ENCODE measurements at places on chromosomes 4 and X.

DNA sequence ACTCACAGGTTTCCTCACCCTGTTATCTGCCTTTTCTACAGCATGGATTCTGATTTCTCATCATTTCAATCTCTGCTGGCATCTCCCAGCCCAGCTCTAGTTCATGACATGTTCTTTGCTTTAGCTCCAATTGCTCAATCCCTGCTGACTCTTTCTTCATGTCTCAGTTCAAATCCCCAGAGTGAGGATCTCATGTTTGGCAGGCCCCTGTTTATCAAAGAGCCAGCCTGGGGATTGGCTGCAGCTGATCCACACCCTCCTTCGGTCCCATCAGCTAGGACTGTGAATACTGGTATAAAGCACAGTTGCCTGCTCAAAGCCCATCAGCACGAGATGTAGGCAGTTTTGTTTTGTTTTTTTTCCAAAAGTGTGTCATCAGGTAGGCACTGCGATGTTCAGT, 14.4 kb upstream of the CC2D2A start:
- DNase-seq, result peak; percentile 89

DNA sequence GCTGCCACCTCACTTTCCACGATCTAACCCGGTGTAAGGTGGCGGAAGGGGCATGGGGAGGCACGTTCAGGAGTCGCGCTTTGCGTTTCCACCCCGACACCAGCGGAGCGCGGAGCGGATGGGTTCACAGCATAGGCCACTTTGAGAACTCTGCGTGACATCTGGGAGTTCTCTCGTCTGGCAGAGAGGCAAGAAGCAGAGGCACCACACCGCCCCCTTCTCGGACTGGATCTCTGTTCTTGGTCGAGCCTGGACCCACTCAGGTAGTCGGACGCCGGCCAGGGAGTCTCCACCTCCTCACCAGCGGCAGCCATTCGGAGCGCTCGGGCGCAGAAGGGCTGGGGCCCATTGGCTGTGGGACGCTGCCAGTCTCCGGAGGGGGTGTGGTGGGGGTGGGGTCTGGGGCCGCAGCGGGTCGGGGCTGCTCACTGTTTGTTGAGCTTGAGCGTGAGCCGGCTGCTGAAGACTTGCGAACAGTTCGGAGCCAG, at the start of gene DACH2:
TSS of gene DACH2 (plus strand) at position 428 of the 488 bp plus-strand sequence.
- DNase-seq, result peak; percentile 16

- peak; percentile 66 for DNase-seq
These were observed 558.9 kb downstream of the SPOCK3 start for GRCh38 chr4:166675411-166675810.

DNA sequence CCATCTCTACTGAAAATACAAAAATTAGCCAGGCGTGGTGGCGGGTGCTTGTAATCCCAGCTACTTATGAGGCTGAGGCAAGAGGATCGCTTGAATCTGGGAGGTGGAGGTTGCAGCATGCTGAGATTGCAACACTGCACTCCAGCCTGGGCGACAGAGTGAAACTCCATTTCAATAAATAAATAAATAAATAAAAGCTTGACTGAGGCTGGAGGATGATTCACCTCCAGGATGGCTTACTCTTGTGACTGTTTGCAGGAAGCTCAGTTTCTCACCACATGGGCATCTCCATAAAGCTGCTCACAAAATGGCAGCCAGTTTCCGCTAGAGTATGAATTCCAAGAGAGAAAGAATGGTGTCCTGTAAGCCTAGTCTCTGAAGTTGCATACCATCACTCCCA, 191.7 kb upstream of the EDNRA start:
- DNase-seq, result no peak

- peak; percentile 47 for DNase-seq
These were observed 59.7 kb upstream of the BEX4 start for GRCh38 chrX:103155201-103155600.

Measured in fibroblast of the aortic adventitia (primary cell).